ENCODE measurements at places on chromosomes 2 and 18. TPM values are rescaled to one million over a fixed set of nuclear protein-coding genes. Genes with fewer than 3 reads are reported as not detected.

- H3K36me3 ChIP-seq: no peaks in the 10 kb centered on the region
- DNase-seq: peak; percentile 70
- H3K27me3 ChIP-seq: no peaks in the 10 kb centered on the region
- no peak overlapping the region for H3K4me3 ChIP-seq
- no peak overlapping the region for H3K27ac ChIP-seq
Observed at GRCh38 chr18:63823516-63824219, 48.5 kb downstream of the SERPINB7 start.

DNA sequence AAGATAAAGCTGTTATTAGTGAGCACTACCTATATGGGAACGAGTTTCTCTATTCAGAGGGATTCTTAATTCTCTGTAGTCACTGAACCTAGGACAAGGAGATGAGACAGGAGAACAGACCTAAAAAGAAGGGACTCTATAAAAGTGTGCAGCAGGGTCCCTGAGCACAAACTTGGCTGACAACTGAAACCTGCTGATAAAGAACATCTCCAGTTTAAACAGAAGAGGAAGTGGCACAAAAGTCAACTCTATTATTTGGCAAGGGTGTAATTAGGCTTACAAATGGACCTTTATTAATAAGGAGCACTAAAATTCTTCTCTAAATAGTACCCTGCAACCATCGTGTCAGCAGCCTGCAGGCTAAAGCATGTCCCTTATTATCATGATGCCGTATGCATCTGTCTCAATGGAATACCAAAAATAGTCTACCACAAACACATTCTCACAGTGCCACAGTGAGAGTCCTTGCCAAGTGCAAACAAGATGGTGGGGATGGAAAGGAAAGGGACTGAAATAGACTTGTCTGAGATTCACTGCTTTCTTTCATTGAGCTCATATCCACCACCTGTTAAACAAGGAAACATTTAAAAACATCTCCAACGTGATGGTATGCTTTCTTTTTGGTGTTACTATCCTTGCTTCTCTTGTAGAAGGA lies 260.2 kb downstream of the INSIG2 start:
- no peaks in the 10 kb centered on the region for H3K36me3 ChIP-seq
- DNase-seq: no peak
- H3K27me3 ChIP-seq: no peaks in the 10 kb centered on the region

GRCh38 chr18:31241900-31242409 lies 76.0 kb upstream of the DSG1 start:
- H3K4me3 ChIP-seq: no peak overlapping the region
- peak; percentile 80 for DNase-seq
- no peaks in the 10 kb centered on the region for H3K27me3 ChIP-seq
- H3K36me3 ChIP-seq: no peaks in the 10 kb centered on the region
- H3K27ac ChIP-seq: no peak overlapping the region
- peaks cover 22% of the 10 kb centered on the region for H3K4me1 ChIP-seq

DNA sequence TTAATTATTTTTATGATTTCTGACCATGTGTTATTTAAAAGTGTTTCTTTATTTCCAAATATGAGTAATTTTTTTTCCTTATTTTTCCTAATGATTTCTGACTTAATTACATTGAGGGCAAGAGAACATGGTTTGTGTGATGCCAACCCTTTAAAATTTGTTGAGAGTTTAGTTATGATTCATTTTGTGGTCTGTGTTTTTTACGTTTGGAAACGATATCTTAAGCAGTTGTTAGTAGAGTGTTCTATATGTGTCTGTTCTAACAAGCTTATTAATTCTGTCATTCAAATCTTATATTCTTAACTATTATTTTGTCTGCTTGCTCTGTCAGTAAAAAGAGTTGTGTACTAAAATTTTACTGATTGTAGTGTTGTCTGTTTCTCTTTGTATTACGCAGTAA lies 15.0 kb downstream of the NAB1 start:
- DNase-seq: no peak
- H3K4me1 ChIP-seq: peaks cover 4% of the 10 kb centered on the region
- H3K27me3 ChIP-seq: no peaks in the 10 kb centered on the region
- no peak overlapping the region for H3K27ac ChIP-seq
- no peaks in the 10 kb centered on the region for H3K36me3 ChIP-seq

The PTRHD1 gene
- 46.9 TPM for total RNA-seq

DNA sequence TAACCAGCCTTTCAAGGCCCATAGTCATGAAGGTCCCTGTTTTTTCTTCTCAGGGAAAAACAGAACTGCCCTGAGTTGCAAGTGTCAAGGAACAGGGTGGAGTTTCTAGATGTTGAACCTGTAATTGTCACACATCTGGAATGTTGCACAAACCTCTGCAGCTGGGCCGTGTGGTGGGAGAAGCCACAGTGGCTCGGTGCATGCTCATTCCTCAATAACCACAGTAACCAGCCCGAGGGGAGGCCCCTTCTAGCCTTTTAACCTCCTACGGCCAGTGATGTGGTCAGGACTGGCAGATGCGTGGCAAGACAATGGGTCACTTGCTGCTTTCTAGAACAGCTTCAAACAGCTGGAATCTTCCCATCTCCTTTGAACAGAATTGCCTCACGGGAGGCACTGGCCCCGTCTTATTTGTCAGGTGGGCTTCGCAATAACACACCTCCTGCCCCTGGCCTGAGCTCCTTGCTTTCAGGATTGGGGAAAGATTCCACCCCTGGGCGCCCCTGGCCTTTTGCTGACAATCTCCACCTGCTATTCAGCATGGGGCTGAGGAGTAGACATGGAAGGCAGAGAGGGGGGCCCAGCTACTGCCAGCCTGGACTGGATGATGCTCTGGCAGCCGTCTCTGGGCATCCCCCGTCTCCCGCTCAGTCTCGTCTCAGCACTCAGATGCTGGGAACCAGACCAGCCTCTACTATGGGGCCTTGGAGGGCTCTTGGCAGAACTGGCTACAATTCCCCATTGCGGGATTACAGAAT lies 102.9 kb downstream of the KLHL29 start:
- 0 out of 2 replicates have a peak, but pooled peaks cover 4% of the 10 kb centered on the region for H3K4me1 ChIP-seq
- H3K27ac ChIP-seq: no peak overlapping the region
- DNase-seq: no peak
- H3K4me3 ChIP-seq: no peak overlapping the region
- H3K36me3 ChIP-seq: no peaks in the 10 kb centered on the region

The MERTK gene
- total RNA-seq: 8.7 TPM

The SCN3A gene
- total RNA-seq: not detected

- H3K27me3 ChIP-seq: no peaks in the 10 kb centered on the region
- no peak overlapping the region for H3K27ac ChIP-seq
- no peak overlapping the region for H3K4me3 ChIP-seq
Observed at GRCh38 chr2:85439025-85439472, 20.5 kb downstream of the SH2D6 start.

- H3K4me3 ChIP-seq: no peak overlapping the region
- no peaks in the 10 kb centered on the region for H3K27me3 ChIP-seq
- no peak overlapping the region for H3K27ac ChIP-seq
- H3K36me3 ChIP-seq: no peaks in the 10 kb centered on the region
- no peaks in the 10 kb centered on the region for H3K4me1 ChIP-seq
- peak; percentile 29 for DNase-seq
Observed at GRCh38 chr2:2810504-2810903, 479.4 kb upstream of the MYT1L start.

DNA sequence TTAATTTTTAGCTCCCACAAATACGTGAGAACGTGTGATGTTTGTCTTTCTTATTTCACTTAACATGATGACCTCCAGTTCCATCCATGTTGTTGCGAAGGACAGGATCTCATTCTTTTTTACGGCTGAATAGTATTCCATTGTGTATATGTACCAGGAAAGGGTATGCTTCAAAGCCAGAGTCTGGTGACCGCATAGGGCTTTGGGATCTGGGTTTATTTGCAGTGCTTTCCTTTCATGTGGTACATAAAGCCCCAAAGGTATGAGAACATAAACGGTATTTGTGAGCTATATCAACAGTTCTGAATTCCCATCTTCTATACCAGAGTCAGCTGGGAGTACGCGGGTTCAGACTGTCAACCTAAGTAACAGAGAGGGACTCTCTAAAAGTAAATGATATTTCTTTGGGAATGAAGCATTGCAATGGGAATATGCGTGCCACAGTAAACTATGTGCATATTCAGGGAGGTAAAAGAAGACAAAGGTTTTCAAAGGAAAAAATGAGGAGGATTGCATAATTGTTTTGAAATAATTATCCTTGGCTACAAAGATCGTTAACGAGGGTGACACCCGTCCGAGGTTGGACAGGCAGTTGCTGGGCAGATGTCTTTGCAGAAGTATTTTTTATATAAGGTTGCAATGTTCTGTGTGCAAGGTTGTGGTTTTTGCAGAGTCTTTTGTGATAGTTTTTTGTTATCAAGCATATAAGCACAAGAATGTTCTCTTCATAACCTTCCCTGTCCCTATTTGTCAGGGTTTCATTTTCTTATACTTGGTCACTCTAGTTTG lies 24.4 kb downstream of the CRYGD start:
- H3K4me1 ChIP-seq: peaks cover 23% of the 10 kb centered on the region
- no peaks in the 10 kb centered on the region for H3K27me3 ChIP-seq
- no peaks in the 10 kb centered on the region for H3K36me3 ChIP-seq
- no peak for DNase-seq

GRCh38 chr2:240513549-240514287 lies 44.1 kb downstream of the ANKMY1 start:
- no peak overlapping the region for H3K4me3 ChIP-seq
- H3K27ac ChIP-seq: no peak overlapping the region
- H3K4me1 ChIP-seq: no peaks in the 10 kb centered on the region

DNA sequence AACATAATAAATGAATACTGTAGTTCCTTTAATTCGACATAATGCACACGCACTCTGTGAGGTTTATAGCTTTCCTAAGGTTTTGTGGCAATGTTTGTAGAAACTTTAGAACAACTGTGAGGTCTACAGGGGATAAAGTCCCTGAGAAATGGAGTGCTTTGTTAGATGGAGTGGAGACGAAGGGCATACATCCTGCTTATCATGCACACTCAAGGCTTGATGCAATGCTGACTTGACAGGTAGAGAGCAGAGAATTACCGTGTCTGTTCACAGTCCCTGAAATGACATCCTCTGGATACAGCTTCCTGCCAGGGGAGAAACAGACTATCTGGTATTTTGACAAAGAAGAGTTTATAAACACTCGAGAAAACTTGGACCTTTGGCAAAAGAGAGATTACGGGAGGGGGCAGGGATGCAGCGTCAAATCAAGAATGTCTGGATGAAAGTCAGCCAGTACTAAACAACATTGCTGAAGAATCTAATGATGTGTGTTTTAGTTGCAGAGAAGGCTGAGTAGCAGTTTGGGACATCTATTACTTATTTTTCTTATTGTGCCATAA lies 766.9 kb upstream of the ZEB2 start:
- H3K36me3 ChIP-seq: no peaks in the 10 kb centered on the region
- H3K4me1 ChIP-seq: no peaks in the 10 kb centered on the region
- no peaks in the 10 kb centered on the region for H3K27me3 ChIP-seq
- DNase-seq: no peak
- H3K27ac ChIP-seq: no peak overlapping the region
- H3K4me3 ChIP-seq: no peak overlapping the region

- peak; percentile 78 for DNase-seq
- peak overlapping the region; percentile 96 for H3K4me3 ChIP-seq
- peaks cover 21% of the 10 kb centered on the region for H3K4me1 ChIP-seq
- peak overlapping the region; percentile 33 for H3K27ac ChIP-seq
- no peaks in the 10 kb centered on the region for H3K36me3 ChIP-seq
- no peaks in the 10 kb centered on the region for H3K27me3 ChIP-seq
Observed at GRCh38 chr18:58045242-58046092, 1.4 kb downstream of the NEDD4L start.

GRCh38 chr2:248724-249123 lies 15.1 kb downstream of the SH3YL1 start:
- H3K27me3 ChIP-seq: no peaks in the 10 kb centered on the region
- H3K4me1 ChIP-seq: peaks cover 4% of the 10 kb centered on the region
- H3K27ac ChIP-seq: no peak overlapping the region
- no peak overlapping the region for H3K4me3 ChIP-seq

GRCh38 chr2:201176081-201176481 lies 6.9 kb upstream of the CASP10 start:
- DNase-seq: no peak
- no peak overlapping the region for H3K27ac ChIP-seq
- H3K4me1 ChIP-seq: peaks cover 15% of the 10 kb centered on the region
- H3K36me3 ChIP-seq: no peaks in the 10 kb centered on the region

- no peak overlapping the region for H3K4me3 ChIP-seq
- H3K4me1 ChIP-seq: no peaks in the 10 kb centered on the region
- DNase-seq: no peak
- no peaks in the 10 kb centered on the region for H3K36me3 ChIP-seq
- no peaks in the 10 kb centered on the region for H3K27me3 ChIP-seq
Observed at GRCh38 chr2:239116456-239117246, 268.8 kb downstream of the TWIST2 start.

The SLC5A7 gene
- total RNA-seq: 0.17 TPM

The RMDN2 gene
- total RNA-seq: 2.7 TPM

- no peak overlapping the region for H3K4me3 ChIP-seq
- no peaks in the 10 kb centered on the region for H3K4me1 ChIP-seq
- H3K27ac ChIP-seq: no peak overlapping the region
- no peaks in the 10 kb centered on the region for H3K36me3 ChIP-seq
- no peaks in the 10 kb centered on the region for H3K27me3 ChIP-seq
- no peak for DNase-seq
Observed at GRCh38 chr18:54509793-54510192, 81.3 kb upstream of the DYNAP start.

The DPYSL5 gene
- 10.3 TPM for total RNA-seq

DNA sequence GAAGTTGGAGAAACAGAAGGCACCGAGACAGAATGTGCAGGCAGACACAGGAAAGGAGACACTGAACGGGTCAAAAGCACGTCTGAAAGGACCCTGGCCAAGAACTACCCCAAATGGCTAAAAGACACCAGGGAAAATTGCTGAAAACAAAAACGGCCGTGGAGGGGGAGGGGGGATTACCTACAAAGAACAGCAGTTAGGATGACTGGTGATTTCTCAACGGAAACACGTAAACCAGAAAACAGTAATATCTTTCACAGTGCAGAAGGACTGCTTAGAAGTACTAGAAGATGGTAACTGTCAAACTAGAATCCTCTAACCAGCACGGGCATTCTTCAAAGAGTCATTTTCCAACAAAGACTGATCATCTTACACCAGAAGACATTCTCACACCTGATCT lies 142.6 kb downstream of the HDAC4 start:
- DNase-seq: no peak
- peaks cover 3% of the 10 kb centered on the region for H3K36me3 ChIP-seq
- H3K4me3 ChIP-seq: no peak overlapping the region
